H1 (cell line): ENCODE measurements at places on chromosomes 13 and 19. TPM values are rescaled to one million over a fixed set of nuclear protein-coding genes. Genes with fewer than 3 reads are reported as not detected.

The NFIX gene
- 0.20 and 0.27 TPM in 2 replicates for total RNA-seq

The TMC4 gene
- total RNA-seq: 5.5 and 6.8 TPM in 2 replicates

DNA sequence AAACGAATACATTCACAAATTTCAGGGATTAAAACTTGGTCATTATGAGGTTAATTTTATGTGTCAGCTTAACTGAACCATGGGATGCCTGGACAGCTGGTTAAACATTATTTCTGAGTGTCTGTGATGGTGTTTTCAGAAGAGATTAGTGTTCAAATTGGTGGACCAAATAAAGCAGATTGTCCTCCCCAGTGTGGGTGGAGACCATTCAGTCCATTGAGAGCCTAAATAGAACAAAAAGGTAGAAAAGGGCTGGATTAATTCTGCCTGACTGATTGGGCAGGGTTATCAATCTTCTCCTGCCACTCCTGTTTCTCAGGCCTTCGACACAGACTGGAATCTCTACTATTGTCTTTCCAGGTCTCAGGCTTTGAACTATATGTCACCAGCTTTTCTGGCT lies 203.8 kb upstream of the SLITRK6 start:
- no peak for DNase-seq

- no peak for DNase-seq
Measured at GRCh38 chr19:11096210-11096841, 7.1 kb downstream of the LDLR start.
